ENCODE measurements at places on chromosomes 6 and 20.

DNA sequence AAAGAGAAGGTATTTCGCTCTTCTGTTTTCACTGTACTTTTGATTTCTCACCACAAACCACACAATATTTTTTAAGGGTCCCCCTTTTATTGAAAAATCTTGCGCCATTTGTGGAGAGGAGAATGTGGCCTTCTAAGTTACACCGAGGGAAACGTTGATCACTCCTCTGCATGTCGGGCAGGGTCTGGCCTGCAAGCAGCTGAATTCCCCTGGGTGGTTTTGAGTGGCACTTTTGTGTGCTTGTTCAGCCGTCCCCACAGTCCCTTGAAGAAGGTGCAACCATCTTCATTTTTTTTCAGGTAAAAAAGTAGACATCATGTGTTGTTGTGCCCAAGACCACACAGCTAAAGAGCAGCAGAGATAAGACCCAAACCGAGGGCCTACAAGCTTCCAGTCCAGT lies 6.1 kb downstream of the GPR31 start:
- H3K27ac ChIP-seq = no peak overlapping the region
- H3K27me3 ChIP-seq = no peaks in the 10 kb centered on the region
- no peaks in the 10 kb centered on the region for H3K4me1 ChIP-seq
- no peak overlapping the region for H3K4me3 ChIP-seq

- DNase-seq = no peak
- no peaks in the 10 kb centered on the region for H3K27me3 ChIP-seq
- H3K36me3 ChIP-seq = no peaks in the 10 kb centered on the region
- H3K27ac ChIP-seq = peak overlapping the region; percentile 18
- no peak overlapping the region for H3K4me3 ChIP-seq
Observed at GRCh38 chr20:58416835-58417234, 27.8 kb downstream of the VAPB start.

GRCh38 chr6:24879351-24879750 lies 56.4 kb downstream of the RIPOR2 start:
- no peaks in the 10 kb centered on the region for H3K27me3 ChIP-seq
- no peak overlapping the region for H3K27ac ChIP-seq
- no peaks in the 10 kb centered on the region for H3K36me3 ChIP-seq
- no peak for DNase-seq
- H3K4me1 ChIP-seq = no peaks in the 10 kb centered on the region

- H3K36me3 ChIP-seq = no peaks in the 10 kb centered on the region
- H3K4me1 ChIP-seq = no peaks in the 10 kb centered on the region
- DNase-seq = no peak
- no peaks in the 10 kb centered on the region for H3K27me3 ChIP-seq
Observed at GRCh38 chr6:151359486-151359885, 31.9 kb downstream of the ZBTB2 start.

DNA sequence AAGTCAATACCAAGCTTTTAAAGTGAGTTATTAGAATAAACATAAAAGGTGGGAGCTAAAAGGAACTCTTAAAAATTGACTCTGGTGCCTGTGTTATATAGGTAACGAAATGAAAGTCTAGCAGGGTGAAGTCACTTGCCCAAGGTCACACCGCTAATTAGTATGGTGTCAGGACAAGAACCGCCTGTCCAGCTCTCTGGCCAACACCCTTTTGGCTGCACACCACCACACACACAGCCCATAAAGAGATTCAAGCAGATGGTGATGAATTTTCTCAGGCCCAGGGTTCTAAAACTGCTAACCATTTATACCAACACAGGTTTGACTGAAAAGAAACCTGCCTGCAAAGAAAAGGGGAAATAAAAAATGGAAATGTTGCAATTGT lies 20.2 kb downstream of the GFOD1 start:
- H3K4me1 ChIP-seq = no peaks in the 10 kb centered on the region
- H3K27ac ChIP-seq = no peak overlapping the region
- H3K27me3 ChIP-seq = no peaks in the 10 kb centered on the region
- no peak for DNase-seq
- no peak overlapping the region for H3K4me3 ChIP-seq

DNA sequence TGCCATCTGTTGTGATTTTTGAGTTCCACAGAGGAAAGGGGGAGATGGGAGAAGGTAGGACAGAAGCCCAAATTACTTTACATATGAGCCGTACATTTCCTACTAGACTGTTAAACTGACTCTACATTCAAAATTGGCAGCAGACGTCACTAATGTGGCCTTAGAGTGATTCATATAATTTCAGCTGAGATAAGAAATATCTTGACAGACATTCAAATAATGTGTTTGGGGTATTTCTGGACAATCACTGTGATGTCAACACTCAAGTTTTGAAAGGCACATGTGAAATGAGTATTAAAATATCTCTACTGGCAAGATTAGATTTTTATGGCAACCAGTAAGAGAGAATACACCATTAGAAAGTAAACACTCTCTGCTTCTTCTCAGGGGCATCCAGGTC lies 104.0 kb downstream of the MTFR2 start:
- no peaks in the 10 kb centered on the region for H3K4me1 ChIP-seq
- no peaks in the 10 kb centered on the region for H3K27me3 ChIP-seq
- no peak overlapping the region for H3K27ac ChIP-seq
- no peak for DNase-seq

DNA sequence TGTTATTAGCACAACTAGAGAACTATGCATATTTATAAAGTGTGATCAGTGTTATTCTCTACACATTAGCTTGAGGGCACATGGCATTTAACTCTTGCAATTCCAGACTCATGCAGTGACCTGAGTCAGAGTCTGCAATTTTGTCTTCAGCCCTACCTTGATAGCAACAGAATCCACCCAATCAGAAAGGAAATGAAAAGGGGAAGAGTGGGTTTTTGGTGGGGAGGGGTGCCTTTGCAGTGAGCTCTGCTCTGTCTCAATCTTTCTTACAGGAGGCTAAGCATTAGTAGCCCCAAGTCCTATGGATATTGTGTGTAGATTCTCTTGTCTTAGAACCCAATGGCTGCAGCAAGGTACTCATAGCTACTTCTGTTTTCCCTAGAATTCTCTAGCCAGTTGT lies 489.2 kb downstream of the DHX35 start:
- no peak for DNase-seq
- H3K4me3 ChIP-seq = no peak overlapping the region
- H3K36me3 ChIP-seq = no peaks in the 10 kb centered on the region
- H3K27me3 ChIP-seq = no peaks in the 10 kb centered on the region

DNA sequence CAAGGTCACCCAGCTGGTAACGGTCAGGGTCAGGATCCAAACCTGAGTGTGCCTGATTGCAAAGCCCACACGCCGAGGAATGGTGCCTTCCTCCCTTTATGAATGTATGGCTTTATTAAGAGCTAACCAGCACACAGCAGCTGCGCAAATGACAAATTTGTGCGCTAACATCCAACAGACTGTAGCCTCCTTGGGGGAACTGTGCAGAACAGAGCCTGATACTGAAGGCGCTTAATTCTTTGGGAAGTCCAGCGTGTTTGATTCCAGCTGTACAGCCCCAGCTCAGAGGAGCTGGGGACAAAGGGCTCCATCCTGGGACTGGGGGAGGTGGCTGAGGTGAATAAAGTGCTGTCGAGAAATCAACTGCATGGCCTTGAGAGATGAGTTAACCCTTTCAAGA lies 75.7 kb upstream of the JARID2 start:
- no peak overlapping the region for H3K4me3 ChIP-seq
- H3K27ac ChIP-seq = no peak overlapping the region
- no peaks in the 10 kb centered on the region for H3K4me1 ChIP-seq
- H3K36me3 ChIP-seq = no peaks in the 10 kb centered on the region
- H3K27me3 ChIP-seq = no peaks in the 10 kb centered on the region
- DNase-seq = no peak

GRCh38 chr6:169173532-169174268 lies 79.9 kb downstream of the THBS2 start:
- H3K27ac ChIP-seq = no peak overlapping the region
- no peak for DNase-seq
- H3K4me3 ChIP-seq = no peak overlapping the region
- no peaks in the 10 kb centered on the region for H3K36me3 ChIP-seq
- H3K27me3 ChIP-seq = no peaks in the 10 kb centered on the region

DNA sequence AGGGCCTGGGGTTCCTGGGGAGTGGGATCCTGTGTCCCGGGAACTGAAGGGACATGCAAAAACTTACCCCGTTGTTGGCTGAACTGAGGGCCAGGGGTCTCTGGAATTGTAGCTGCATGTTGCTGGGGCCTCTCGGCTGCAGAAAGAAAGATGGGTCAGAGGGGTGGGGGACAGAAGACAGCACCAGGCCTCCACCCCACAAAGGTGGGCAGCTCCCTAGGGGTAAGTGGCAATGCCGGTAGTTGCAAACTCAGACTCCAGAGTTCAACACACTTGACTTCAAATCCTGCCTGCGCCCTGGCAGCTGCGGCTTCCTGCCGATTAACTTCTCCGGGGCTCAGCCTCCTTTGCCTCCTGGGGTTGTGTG lies 4.8 kb downstream of the ZBP1 start:
- no peaks in the 10 kb centered on the region for H3K36me3 ChIP-seq
- no peak overlapping the region for H3K4me3 ChIP-seq
- H3K4me1 ChIP-seq = peaks cover 11% of the 10 kb centered on the region
- DNase-seq = no peak
- H3K27ac ChIP-seq = no peak overlapping the region

GRCh38 chr6:20427856-20428255 lies 26.2 kb downstream of the E2F3 start:
- no peak overlapping the region for H3K4me3 ChIP-seq
- no peaks in the 10 kb centered on the region for H3K27me3 ChIP-seq
- peak; percentile 40 for DNase-seq
- H3K27ac ChIP-seq = peak overlapping the region; percentile 66
- H3K4me1 ChIP-seq = peaks cover 44% of the 10 kb centered on the region

DNA sequence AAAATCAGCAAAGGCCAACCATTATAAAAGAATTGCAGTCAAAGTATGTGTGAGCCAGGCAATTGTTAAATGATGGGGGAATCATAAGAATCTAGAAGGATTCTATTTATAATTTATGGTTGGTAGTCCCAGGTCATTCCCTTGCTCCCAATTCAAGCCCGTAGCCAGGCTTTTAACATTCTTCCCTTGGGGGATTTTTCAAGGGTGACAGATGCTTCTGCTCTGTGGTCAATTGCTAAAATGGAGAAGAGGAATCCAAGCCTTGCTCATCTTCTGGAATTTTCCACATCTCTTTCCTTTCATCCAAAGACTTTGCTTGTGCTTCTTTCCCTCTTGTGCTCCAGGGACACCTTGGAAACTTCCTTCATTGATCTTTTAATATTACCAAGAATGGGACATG lies 18.0 kb upstream of the BCAS1 start:
- no peak for DNase-seq
- H3K4me3 ChIP-seq = no peak overlapping the region
- H3K4me1 ChIP-seq = no peaks in the 10 kb centered on the region
- no peaks in the 10 kb centered on the region for H3K36me3 ChIP-seq
- H3K27me3 ChIP-seq = no peaks in the 10 kb centered on the region

GRCh38 chr20:49775229-49775693 lies 37.4 kb upstream of the SLC9A8 start:
- H3K27ac ChIP-seq = no peak overlapping the region
- no peaks in the 10 kb centered on the region for H3K27me3 ChIP-seq
- no peaks in the 10 kb centered on the region for H3K36me3 ChIP-seq
- peaks cover 40% of the 10 kb centered on the region for H3K4me1 ChIP-seq
- no peak overlapping the region for H3K4me3 ChIP-seq
- peak; percentile 23 for DNase-seq

- no peak for DNase-seq
- no peaks in the 10 kb centered on the region for H3K27me3 ChIP-seq
- no peak overlapping the region for H3K4me3 ChIP-seq
- no peak overlapping the region for H3K27ac ChIP-seq
- no peaks in the 10 kb centered on the region for H3K4me1 ChIP-seq
Observed at GRCh38 chr6:142374091-142374770, 72.4 kb downstream of the ADGRG6 start.

GRCh38 chr20:21104466-21104761 lies 1.7 kb downstream of the LINC00237 start:
- no peak overlapping the region for H3K4me3 ChIP-seq
- peaks cover 62% of the 10 kb centered on the region for H3K27me3 ChIP-seq
- no peak for DNase-seq
- H3K27ac ChIP-seq = no peak overlapping the region

- H3K4me3 ChIP-seq = no peak overlapping the region
- H3K36me3 ChIP-seq = no peaks in the 10 kb centered on the region
- H3K4me1 ChIP-seq = no peaks in the 10 kb centered on the region
- no peak overlapping the region for H3K27ac ChIP-seq
Observed at GRCh38 chr6:91141346-91141745, 554.5 kb upstream of the MAP3K7 start.

- H3K36me3 ChIP-seq = no peaks in the 10 kb centered on the region
- no peak overlapping the region for H3K27ac ChIP-seq
- no peak for DNase-seq
- no peaks in the 10 kb centered on the region for H3K27me3 ChIP-seq
- no peak overlapping the region for H3K4me3 ChIP-seq
- H3K4me1 ChIP-seq = peaks cover 28% of the 10 kb centered on the region
Observed at GRCh38 chr20:43955750-43956191, 41.1 kb downstream of the TOX2 start.

GRCh38 chr6:46583081-46583480 lies 69.5 kb downstream of the CYP39A1 start:
- H3K4me1 ChIP-seq = peaks cover 21% of the 10 kb centered on the region
- peak overlapping the region; percentile 31 for H3K27ac ChIP-seq
- no peaks in the 10 kb centered on the region for H3K27me3 ChIP-seq
- no peak overlapping the region for H3K4me3 ChIP-seq
- no peaks in the 10 kb centered on the region for H3K36me3 ChIP-seq
- DNase-seq = peak; percentile 13

DNA sequence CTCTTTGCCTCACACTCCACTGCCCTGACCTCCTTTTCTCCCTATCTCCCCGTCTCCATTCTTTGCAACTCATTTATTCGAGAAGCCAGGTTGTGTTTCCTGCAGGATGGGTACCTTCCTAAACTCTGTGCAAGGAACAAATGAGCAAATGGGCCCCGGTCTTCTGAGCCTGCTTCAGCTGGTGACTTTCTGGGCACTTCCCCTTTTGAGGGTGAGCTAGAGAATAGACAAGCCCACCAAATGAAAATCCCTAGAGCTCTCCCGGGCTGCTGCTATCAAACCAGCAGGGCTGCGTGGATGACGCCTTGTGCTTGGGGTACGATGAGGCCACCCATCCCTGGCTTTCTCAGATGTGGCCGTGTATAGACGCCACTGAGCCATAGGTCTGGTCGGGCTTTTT lies 91.0 kb upstream of the FOXA2 start:
- H3K4me1 ChIP-seq = peaks cover 12% of the 10 kb centered on the region
- no peak overlapping the region for H3K4me3 ChIP-seq
- no peak overlapping the region for H3K27ac ChIP-seq
- H3K27me3 ChIP-seq = no peaks in the 10 kb centered on the region
- H3K36me3 ChIP-seq = no peaks in the 10 kb centered on the region
